ENCODE measurements at places on chromosomes 6 and 20.
A peak's percentile ranks its signal among the peaks of the same experiment; 100 is the strongest.

GRCh38 chr20:25024171-25024570 is 31.6 kb upstream of the APMAP start:
- no peak for DNase-seq

DNA sequence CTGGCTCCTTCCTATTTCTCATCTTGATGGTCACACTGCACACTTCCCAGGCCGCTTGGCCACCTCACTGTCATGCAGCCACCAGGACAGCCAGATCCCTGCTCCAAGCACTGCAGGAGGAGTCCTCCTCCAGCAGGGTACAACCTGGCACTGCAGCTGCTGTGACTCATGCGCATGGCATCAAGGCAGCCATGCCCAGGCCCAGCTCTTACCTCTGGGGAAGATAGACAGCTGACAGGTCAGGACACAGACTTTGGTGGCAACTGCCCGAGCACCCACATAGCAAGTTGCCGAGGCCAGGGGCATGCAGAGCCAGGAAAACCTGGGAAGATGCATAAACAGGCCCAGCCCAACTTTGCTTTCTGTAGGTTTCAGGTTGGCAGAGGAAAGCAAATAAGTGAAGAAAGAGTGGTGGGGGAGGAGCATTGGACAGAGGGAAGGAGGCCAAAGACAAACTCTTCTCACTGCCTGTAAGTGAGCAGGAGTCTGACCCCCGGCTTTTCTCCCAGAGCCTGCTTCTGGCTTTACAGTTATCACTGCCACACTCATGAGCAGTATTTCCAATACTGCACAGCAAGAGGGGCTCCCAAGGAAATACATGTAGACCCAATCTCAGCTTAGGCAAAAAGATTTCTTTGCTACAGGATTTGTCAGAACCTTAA is 38.8 kb downstream of the SLC22A3 start:
- DNase-seq, result no peak

GRCh38 chr20:58025233-58025632 is 203.2 kb downstream of the ANKRD60 start:
- no peak for DNase-seq

DNA sequence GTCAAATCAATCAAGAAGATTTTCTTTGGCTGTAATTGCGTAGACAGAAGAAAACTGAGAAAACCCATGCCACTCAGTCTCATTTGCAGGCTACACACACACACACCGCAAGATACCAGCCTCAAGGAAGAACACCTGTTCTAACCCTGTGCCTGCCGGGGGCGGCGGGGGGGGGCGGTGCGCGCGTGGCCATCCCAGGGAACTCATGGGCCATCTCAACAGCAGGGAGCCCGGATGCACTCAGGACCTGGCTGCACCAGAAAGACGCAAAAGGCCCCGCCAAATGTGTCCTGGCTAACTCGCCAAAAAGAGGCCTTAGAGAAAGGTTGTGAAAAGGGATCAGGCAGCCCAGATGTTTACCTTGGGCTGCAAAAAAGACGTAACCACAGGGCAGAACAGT is 2.1 kb downstream of the B3GAT2 start:
- DNase-seq, result no peak

GRCh38 chr6:32622545-32623401 is 14.4 kb upstream of the HLA-DQA1 start:
- DNase-seq, result no peak

DNA sequence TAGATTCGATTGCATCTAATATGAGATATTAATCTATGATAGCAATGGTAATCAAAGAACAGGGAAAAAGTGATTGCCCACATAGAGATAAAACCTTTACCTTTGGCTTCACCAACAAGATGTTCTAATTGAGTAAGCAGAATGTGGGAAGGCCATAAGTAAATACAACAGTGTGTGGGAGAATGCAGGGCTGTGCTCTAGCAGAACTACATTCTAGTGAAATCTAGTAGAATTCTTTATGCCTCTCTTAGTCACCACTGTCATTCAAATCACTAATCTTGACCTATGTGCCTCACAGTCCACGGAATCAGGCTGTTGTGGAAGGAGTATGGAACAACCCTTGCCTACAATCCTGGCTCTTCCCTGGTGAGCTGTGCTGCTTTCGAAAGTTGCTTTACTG is 30.4 kb upstream of the MCM9 start:
- no peak for DNase-seq

DNA sequence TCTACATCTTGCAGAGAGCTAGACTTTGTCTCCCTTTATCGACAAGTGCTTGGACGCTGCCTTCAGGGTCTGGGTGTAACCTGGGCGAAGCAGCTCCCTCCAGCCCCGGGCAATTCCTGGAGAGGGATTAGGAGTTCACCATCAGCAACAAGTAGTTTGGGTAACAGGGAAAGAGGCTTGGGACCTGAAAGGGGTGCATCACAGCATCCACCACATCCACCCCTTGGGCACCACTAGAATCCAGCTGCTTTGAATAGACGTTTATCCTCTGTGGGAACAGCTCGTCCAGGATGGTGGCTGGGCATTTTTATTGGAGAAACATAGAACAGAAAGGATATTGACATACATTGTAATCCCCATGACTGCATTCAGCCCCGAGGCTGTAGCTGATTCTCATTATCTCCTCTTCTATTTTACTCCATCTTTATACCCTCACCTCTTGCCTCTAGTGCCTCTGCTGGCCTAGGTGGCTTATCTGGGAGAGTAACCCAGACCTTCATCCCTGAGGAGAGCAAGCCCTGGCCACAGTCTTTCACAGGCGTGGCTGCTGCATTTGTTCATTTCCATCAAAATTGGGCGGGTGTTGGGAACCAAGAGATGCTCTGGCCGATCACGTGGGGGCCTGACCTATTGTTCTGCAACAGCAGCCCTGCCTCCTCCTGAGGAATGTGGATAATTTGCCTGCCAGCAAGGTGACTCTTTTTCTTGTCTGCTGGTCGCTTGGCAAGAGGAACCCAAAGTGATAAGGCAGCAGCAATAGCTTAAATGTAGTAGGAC is 109.2 kb upstream of the RALGAPA2 start:
- DNase-seq, result no peak

DNA sequence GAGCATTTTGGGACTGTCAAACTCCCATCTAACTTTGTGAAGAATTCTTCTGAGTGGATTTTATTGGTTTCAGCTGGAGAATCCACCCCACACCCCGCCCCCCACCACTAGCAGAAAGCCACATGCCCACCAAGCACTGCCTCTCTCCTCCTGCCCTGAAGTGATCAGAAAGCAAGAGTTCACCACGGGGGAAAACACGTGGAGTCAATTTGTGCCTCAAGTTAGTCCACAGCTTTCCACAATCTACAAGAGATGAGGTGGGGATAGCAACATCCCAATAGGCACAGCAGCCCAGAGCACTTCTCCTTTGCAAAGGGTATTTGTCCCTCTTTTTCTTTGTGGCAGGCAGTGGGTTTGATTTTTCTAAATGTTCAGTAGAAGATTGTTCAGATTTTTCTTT is 177.3 kb upstream of the NT5E start:
- DNase-seq, result no peak

- no peak for DNase-seq
These were observed 14.2 kb downstream of the KCNK5 start for GRCh38 chr6:39214846-39215639.

- DNase-seq, result no peak
These were observed 43.4 kb downstream of the QKI start for GRCh38 chr6:163457637-163458561.

DNA sequence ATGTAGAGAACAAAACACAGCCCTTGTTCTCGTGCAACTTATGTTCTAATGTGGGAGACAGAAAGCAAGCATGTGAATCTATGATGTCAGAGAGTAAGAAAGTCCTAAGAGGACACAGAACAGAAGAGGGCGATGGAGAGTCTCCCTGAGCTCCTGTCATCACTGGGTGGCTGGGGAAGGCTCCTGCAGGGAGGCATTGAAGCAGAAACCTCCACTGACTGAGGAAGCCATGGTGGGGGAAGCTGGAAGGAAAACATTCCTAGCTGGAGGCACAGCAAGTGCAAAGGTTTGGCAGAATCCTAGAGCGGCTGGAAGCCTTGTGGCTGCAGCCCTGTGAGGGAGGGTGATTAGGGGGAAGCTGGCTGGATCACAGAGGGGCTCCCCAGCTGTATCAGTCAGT is 248.0 kb downstream of the CDH26 start:
- no peak for DNase-seq

GRCh38 chr6:124467366-124467765 is 494.9 kb upstream of the RNF217 start:
- no peak for DNase-seq

GRCh38 chr6:32968093-32968866 is at the start of gene BRD2:
TSS of gene BRD2 (plus strand) at chr6:32968594. CDS start at chr6:32972899, 4,305 bp downstream.
- peak; percentile 93 for DNase-seq

DNA sequence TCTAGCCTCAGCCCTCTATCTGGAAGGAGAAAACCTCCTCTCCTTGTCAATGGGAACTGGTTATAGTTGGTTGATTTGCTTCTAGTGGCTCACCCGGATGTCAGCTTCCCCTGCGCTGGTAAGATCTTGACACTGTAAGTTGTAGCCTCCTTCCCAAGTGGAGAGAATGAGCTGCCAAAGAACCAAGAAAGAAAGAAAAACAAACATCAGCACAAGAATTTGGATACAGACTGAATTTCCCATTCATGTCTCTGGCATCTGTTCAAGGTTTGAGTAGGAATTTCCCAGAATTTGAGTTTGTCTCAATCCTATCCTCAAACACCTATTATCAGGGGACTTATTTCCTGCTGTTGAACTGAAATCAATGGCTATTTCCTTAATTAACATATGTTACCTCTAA is 44.1 kb downstream of the ELOVL2 start:
- DNase-seq, result no peak

- no peak for DNase-seq
These were observed 78.3 kb downstream of the BTBD3 start for GRCh38 chr20:11995805-11996567.

- DNase-seq, result no peak
These were observed at the start of gene SLC44A4 for GRCh38 chr6:31878726-31879125. TSS of gene SLC44A4 (minus strand) at chr6:31878997. CDS start at chr6:31878980, 17 bp downstream.

DNA sequence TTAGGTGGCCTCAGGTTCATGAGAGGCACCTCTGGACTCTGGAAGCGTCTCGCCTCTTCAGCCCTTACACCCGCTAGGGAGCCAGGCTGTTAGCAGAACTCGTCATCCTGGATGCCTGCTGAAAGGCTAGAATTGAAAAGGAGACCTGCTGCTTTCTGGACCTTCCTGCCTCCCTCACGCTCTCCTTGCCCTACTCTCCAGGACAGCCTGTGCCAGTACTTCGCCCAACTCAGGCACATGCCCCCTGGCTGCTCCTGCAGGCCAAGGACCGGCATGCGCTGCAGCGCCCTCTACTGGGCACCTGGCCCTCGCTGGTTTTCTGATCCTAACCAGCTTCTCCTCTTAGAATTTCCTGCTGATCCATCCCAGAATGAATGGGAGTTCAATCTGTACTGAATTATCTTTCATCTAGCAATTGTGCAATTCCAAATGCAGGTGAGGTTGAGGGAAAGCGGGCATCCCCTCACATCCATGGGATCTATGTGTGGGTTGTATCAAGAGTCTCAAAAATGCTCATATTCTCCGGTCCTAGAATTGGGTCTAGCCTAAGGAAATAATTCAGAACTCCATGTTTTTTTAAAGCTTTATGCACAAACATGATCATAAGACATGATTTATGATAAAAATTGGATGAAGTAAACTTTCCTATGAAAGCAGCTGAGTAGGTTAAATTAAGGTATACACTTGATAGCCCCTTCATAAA is 78.0 kb downstream of the PTPN1 start:
- DNase-seq, result peak; percentile 43

- DNase-seq, result no peak
These were observed 77.2 kb downstream of the CDC5L start for GRCh38 chr6:44464527-44465310.

DNA sequence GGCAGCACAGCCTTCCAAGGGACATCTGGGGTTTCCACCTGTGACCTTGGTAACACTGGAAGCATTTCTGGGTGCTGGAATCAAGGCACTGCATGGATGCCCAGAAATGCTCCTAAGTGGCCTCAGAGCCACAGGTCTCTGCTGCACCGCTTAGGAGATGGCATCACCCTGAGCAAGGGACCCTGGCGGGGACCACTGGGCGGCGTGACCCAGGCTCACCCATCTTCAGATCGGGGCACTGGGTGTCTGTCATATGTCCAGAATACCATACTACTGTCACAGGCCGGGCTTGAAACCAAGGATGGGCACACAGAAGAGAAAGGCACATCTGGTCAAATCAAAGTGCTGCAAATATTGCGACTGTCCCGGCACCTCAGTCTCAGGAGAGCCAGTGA is 45.9 kb downstream of the SSR1 start:
- no peak for DNase-seq

GRCh38 chr6:158640519-158640918 is 4.0 kb downstream of the DYNLT1 start:
- no peak for DNase-seq

DNA sequence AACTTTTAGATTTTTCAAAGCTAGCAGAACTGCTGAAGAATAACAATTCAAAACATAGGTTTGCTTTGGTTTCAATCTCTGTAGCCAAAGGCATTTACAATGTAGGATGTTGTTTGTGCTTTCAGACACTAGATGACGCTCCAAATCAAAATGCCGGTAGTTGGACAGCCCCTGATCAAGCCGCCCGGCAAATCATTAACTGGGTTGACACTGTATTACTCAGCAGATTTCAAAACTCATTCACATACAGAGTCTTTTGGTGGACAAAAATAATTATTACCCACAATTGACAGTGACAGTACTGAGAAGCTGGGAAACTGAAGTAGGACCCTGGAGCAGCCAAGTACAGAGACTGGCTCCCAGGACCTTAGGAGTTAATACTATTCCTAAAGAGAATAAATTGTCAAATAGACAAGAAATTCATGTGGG is 21.3 kb upstream of the HFE start:
- DNase-seq, result no peak

DNA sequence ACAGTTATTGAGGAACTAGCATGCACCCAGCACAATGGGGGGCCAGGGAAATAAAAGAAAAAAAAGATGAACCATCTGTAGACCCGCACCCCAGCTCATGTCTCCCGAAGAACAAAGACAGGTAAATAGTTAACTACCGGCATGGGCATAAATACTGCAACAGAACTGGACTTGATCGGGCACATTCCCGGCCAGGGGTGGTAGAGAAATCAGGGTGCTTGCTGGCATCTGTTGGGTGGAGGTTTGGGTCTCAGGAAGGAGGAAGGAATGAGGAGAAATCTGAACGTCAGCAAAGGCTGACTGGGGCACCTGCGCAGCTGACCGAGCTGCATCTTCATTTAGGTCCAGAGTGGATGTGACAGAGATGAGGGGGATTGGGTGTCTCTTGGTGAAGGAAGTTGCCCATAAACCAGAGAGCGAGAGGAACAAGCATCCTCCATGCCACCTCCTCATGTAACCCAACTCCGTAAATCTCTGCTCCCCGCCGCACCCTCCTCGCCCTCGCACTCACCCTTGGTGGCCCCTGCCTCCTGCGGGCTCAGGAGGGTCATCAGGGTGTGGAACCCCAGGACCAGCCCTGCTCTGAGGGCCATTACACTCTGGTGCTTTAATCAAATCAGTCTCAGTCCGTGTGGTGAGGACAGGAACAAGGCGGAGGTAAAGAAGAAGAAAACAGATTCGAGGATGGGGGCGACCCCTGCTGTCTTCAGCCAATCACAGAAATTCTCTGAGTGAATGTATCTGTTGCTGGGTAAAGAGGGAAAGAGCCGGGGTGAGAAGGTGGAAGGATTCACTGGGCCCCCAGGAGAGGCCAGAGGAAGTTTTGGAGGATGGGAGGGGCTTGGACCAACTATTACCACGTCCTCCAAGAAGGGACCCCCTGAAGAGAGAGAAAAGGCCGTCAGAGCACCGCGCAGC is at the start of gene HLA-DOA:
Gene HLA-DOA, minus strand, starts transcription at position 648 of the 918 bp plus-strand sequence.
- DNase-seq, result no peak

Measured in stimulated activated CD8-positive, alpha-beta memory T cell treated with anti-CD3 and anti-CD28 coated beads, Interleukin-7, amount 100 ng/mL, for 1 hour (primary cell).